ENCODE measurements at places on chromosomes 12 and 14. TPM values are rescaled to one million over a fixed set of nuclear protein-coding genes. Genes with fewer than 3 reads are reported as not detected.

DNA sequence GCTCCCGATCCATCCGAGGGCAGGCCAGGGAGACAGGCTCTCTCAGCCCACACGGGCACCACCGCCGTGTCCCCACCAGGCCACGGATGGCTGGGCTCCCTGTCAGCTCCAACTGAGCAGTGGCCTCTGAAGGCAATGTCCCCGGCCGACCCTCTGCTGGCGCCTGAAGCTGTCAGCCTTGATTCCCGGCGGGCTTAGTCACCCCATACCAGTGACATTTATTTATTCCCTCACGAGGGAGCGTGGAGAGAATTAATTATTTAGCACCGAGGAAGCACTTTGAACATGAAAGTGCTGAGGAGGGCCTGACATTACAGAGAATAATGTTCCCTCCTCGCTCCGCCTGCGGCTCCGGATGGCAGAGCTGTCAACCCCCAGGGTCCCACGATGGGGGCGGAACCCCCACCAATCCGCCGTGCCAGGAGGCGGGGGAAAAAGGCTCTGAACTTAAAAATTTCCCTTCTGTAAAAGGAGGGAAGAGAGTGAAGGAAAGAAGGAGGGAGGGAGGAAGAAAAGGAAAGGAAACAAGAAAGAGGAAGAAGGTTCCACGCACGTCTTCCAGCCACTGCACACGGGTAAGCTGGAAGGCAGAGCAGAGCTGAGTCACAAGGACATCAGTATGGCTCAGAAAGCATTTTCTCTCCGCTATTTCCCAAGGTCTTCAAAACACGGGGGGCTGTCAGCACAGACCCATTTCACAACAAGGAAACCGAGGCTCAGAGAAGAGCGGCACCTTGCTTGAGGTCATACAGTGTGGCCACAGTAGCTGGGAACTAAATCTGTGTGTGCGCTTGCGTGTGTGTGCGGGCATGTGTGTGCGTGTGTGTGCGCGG, 108.7 kb upstream of the NCOR2 start:
- no peaks in the 10 kb centered on the region for H3K27me3 ChIP-seq
- H3K36me3 ChIP-seq = no peaks in the 10 kb centered on the region
- H3K4me1 ChIP-seq = no peaks in the 10 kb centered on the region
- H3K4me3 ChIP-seq = no peak overlapping the region

DTX1 gene
- 5.2 TPM for total RNA-seq

ENDOU gene
- total RNA-seq = not detected

DNA sequence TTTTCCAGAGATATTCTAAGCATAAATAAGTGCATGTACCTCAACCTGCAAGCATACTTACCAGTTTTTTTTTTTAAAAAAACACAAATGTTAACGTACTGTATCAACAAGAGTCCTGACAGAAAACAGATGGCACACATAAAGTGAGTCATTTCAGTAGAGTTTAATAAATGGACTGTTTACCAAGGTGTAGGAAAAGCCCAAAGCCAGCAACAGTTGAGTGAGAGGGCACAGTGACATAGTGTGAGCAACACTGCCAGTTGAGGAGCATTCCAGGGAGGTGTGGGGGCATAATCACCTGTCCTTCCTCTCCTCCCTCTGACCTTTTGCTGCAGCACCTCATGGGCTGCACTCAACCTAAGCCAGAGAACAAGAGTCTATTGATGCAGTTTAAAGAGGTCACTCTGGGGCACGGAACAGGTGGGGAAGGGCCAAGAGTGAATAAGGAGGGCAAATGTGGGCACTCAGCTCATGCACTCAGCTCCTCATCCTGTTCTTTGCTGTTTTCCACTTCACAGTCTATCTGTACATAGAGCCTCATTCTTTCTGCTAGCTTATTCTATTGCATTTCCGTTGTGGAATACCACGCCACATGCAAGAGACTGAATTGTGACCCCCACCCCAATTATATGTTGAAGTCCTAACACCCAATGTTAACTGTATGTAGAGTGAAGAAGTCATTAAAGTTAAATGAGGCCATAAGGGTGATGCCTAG, 29.3 kb downstream of the DHRS2 start:
- no peaks in the 10 kb centered on the region for H3K36me3 ChIP-seq
- H3K27ac ChIP-seq = no peak overlapping the region
- no peaks in the 10 kb centered on the region for H3K4me1 ChIP-seq
- H3K4me3 ChIP-seq = no peak overlapping the region
- H3K27me3 ChIP-seq = no peaks in the 10 kb centered on the region
- no peak for DNase-seq

GLIPR1L1 gene
- not detected for total RNA-seq

DNA sequence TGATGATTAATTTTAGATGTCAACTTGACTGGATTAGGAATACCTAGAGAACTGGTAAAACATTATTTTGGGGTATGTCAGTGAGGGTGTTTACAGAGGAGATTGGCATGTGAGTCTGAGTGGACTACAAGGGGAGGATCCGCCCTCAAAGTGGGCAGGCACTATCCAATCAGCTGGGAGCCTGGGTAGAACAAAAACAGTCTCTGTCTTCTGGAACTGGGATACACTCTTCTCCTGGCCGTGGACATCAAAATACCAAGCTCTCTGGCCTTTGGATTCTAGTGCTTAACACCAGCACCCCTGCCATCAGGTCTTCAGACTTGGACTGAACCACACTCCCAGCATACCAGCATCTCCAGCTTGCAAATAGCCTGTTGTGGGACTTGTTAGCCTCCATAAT, 4.4 kb upstream of the SCAF11 start:
- no peak overlapping the region for H3K27ac ChIP-seq
- DNase-seq = no peak
- no peaks in the 10 kb centered on the region for H3K36me3 ChIP-seq
- peaks cover 9% of the 10 kb centered on the region for H3K27me3 ChIP-seq
- H3K4me1 ChIP-seq = no peaks in the 10 kb centered on the region

GUCY2C gene
- not detected for total RNA-seq

DNA sequence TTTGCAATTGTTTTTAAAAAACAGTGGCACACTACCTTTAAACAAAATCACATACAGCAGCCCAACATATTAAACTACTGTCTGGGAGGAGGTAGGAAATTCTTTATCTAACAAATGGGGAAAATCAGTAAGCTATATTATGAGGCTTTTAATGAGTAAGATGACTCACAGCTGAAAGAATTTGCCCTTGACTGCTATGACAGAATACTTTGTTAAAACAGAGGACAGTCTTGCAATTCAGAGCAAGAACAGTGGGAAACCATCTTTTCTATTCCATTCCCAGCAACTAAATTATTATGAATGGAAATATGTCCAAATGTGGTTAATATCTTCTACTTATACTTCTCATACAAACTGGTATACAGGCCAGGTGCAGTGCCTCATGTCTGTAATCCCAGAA, 49.2 kb upstream of the SGPP1 start:
- no peak overlapping the region for H3K4me3 ChIP-seq
- H3K4me1 ChIP-seq = no peaks in the 10 kb centered on the region
- H3K27ac ChIP-seq = no peak overlapping the region
- no peak for DNase-seq
- H3K36me3 ChIP-seq = no peaks in the 10 kb centered on the region
- H3K27me3 ChIP-seq = no peaks in the 10 kb centered on the region

DNA sequence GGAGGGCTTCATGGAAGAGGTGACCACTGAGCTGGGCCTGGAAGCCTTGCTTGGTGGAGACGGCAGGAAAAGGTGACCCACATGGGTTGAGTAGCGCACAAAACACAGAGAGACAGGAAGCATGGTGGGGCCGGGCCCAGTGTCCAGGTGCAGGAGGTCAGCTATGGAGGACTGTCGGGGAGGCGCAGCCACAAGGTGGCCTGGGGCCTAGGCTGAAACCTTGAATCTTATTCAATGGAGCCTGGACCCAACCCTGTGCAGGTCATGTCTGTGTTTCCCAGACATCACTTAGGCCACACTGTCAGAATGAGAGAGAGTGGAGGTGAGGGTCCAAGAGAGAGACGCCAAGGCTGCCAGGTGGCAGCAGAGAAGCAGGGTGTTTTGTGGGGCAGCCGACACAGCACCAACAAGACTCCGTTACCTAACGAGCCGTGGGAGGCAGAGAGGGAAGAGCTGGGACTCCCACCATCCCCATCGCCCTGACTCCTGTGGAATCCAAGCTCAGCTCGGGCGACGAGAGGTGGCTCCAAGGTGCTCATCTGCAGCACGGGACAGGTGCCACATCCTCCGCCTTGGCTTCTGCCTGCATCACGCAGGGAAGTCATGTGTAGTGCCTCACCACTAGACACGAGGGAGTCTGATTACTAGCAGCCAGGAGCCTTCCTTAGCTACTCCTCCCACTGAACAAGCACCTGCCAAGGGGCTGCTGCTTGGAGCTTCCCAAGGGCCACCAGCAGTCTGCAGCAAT, 38.7 kb downstream of the DEGS2 start:
- H3K27me3 ChIP-seq = no peaks in the 10 kb centered on the region
- no peaks in the 10 kb centered on the region for H3K36me3 ChIP-seq
- peaks cover 4% of the 10 kb centered on the region for H3K4me1 ChIP-seq
- DNase-seq = no peak
- H3K27ac ChIP-seq = no peak overlapping the region

- DNase-seq = no peak
- no peaks in the 10 kb centered on the region for H3K27me3 ChIP-seq
- H3K4me3 ChIP-seq = peak overlapping the region; percentile 91
- H3K4me1 ChIP-seq = peaks cover 28% of the 10 kb centered on the region
- H3K27ac ChIP-seq = no peak overlapping the region
Measured at GRCh38 chr12:53626702-53627169, 554 bp upstream of the ATF7 start.

PPFIA2 gene
- 1.4 TPM for total RNA-seq

DNA sequence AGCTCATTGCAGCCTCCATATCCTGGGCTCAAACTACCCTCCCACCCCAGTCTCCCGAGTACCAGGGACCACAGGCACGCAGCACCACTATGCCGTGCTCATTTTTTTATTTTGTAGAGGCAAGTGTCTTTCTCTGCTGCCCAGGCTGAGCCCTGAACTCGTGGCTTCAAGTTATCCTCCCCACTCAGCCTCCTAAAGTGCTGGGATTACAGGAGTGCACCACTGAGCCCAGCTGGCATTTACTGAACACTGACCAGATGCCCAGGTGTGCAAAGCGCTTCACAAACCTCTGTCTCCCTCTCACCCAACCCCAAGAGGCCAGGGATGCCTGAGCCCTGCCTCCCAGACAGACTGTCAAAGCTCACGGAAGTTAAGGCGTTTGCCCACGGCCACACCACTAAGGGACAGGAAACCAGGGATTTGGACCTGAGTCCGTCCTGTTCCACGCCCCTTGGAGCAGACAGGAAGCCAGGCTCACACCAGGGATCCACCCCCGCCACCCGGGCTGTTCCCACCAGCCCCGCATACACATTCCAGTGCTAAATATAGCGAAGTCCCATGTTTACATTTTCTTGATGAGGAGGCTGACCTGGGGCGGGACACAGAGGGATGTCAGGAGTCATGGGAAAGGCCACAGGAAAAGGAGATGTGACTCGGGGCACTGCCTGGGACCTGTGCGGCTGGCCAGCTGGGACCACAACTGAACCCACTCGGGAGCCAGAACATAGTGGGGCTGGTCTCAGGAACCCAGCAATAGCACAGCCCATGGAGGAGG, 51.2 kb downstream of the TESC start:
- no peaks in the 10 kb centered on the region for H3K27me3 ChIP-seq
- H3K4me3 ChIP-seq = no peak overlapping the region
- no peak overlapping the region for H3K27ac ChIP-seq
- peaks cover 34% of the 10 kb centered on the region for H3K4me1 ChIP-seq
- no peak for DNase-seq
- no peaks in the 10 kb centered on the region for H3K36me3 ChIP-seq

TAS2R9 gene
- total RNA-seq = not detected

MYF6 gene
- 0.43 TPM for total RNA-seq

DNA sequence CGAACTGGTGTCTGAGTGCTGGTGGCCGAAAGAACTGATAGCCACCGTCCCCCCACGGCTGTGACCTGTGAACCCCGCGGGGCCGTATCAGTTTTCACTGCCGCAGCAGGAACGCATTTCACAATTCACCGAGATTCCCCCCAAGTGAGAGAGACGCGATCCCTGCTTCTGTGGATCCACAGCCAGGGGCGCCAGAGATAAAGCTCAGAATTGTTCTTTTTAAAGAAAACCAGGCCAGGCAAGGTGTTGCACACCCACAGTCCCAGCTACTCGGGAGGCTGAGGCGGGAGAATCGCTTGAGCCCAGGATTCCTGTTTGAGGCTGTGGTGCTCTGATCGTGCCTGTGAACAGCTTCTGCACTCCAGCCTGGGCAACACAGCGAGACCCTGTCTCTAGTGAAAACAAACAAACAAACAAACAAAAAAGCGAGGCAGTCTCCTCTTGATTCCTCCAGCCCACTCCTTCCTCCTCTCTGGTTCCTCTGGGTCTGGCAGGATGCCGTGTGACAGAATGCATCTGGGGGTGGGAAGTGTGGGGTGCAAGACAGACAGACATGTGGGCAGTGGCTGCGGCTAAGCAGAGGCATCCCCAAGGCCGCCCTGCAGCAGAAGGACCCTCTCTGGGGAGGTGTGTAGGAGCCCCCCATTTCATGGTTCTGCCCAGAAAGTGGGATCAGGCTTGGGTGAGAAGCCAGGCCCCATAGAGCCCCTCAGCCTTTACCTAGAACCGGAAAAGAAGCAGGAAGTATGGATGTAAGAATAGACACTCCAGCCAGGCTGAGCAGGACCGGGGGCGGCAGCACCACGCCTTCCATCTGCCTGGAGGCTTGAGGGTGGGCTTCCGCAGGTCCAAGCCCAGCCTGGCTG, 39.2 kb upstream of the PPP1R13B start:
- H3K4me3 ChIP-seq = no peak overlapping the region
- no peak overlapping the region for H3K27ac ChIP-seq
- H3K27me3 ChIP-seq = peaks cover 13% of the 10 kb centered on the region
- H3K4me1 ChIP-seq = no peaks in the 10 kb centered on the region
- H3K36me3 ChIP-seq = no peaks in the 10 kb centered on the region

SLC38A4 gene
- total RNA-seq = 2.5 TPM

GRCh38 chr14:58946431-58946830, 242.0 kb upstream of the DAAM1 start:
- H3K4me3 ChIP-seq = no peak overlapping the region
- no peak for DNase-seq
- no peaks in the 10 kb centered on the region for H3K27me3 ChIP-seq
- H3K27ac ChIP-seq = no peak overlapping the region

GRCh38 chr12:76186131-76186906, 101.8 kb upstream of the NAP1L1 start:
- no peak overlapping the region for H3K27ac ChIP-seq
- no peak for DNase-seq
- H3K27me3 ChIP-seq = no peaks in the 10 kb centered on the region

USP44 gene
- total RNA-seq = 67.1 TPM

Data from neural progenitor cell (in vitro differentiated cells).